ENCODE measurements at places on chromosomes 13 and 19.

DNA sequence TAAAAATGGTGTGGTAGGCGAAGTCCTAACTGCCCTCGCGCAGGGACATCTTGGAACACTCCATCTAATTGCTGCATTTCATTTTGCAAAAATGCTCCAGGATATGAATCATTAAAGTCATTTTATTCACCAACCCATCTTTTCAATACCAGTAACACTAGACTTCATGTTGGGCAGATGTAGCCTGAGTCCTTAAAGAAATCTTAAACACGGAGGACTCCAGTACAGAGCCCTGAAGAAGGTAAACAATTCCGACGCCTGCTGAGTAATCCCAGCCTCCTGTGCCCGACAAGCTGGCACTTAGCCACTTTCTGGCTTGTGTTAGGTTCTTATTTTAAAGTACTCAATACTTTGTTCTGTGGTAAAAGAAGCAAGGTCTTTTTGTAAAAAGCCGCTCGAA, 58.0 kb upstream of the IRS2 start:
- DNase-seq, result no peak

- no peak for DNase-seq
Measured at GRCh38 chr13:46649816-46650215, 96.8 kb downstream of the LRCH1 start.

- DNase-seq, result no peak
Measured at GRCh38 chr13:110322126-110322827, 15.2 kb downstream of the COL4A2 start.

DNA sequence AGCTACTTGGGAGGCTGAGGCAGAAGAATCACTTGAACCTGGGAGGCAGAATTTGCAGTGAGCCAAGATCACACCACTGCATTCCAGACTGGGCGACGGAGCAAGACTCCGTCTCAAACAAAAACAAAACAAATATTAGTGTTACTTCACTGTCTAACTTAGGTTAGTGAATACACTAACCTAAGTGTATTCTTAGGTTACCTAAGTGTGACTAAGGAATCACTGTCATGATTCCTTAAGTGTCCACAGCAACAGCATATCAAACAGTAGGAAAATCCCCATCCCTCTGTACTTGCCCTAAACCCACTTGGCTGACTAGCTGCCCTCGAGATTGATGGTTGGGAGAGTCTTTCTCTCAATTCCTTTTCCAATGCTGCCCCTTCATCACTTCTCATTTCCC, 11.8 kb upstream of the LRCH1 start:
- DNase-seq, result no peak

Measured in stimulated activated CD8-positive, alpha-beta memory T cell treated with anti-CD3 and anti-CD28 coated beads, Interleukin-4, amount 100 ng/mL, for 1 hour (primary cell).